ENCODE measurements at places on chromosomes 1 and 21.

DNA sequence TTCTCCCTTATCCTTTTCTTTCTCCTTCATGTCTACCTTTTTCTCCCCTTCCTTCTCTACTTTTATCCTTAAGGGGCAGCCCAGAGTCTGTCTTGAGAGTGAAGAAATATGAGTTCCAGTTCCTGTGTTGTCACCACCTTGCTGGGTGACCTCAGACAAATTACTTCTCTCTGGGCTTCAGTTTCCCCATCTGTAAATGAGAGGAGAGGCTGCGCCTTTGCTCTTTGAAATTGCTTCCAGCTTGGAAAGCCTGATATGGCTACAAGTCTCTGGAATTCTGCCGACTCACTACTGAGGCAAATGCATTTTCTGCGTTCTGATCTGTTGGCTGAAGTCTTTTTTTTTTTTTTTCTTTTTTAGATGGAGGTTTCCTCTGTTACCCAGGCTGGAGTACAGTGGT is 119.2 kb downstream of the SYF2 start:
- no peak for DNase-seq

- DNase-seq: no peak
Observed at GRCh38 chr1:193794239-193794638, 607.8 kb upstream of the B3GALT2 start.

DNA sequence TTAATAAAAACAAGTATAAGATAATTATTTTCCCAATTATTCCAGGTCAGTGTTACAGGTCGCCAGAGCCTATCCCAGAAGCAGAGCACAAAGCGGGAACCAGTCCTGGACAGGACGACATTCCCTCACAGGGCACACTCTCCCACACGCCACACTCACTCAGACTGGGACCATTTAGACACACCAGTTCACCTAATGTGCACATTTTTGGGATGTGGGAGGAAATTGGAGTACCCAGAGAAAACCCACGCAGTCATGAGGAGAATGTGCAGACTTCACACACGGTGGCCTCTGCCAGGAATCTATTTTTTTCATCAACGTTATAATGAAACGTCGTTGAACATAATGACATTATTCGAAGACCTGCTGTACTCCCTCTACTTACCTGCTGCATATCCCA is 20.5 kb upstream of the NRDC start:
- DNase-seq: no peak

GRCh38 chr1:40847023-40847745 is 15.0 kb downstream of the CITED4 start:
- no peak for DNase-seq

Data from stimulated activated CD4-positive, alpha-beta T cell treated with anti-CD3 and anti-CD28 coated beads, Interleukin-2, amount 100 ng/mL, for 24 hours (primary cell).